ENCODE measurements at places on chromosomes 7 and 10.

GRCh38 chr7:101155303-101155702 is 1.0 kb downstream of the AP1S1 start:
- DNase-seq: no peak

- DNase-seq: no peak
Observed at GRCh38 chr10:62388328-62388727, 14.2 kb downstream of the ZNF365 start.

DNA sequence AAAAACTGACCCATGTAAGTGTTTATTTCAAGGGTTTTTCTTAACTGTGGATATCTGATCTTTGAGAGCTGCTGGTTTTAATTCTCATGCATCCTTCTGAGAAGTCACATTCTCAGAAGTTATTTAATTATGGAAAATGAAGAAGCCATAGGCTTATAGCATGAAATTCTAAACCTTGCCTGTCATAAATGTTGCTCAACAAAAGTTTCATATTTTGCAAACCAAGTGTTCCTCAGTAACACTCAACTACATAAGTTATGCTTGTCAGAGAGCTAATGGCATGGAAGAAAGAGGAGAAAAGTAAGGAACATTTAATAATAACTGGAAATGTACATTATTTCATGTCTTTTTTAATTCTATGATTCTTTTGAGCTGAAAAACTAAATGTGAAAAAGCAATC is 78.6 kb upstream of the MPP7 start:
- no peak for DNase-seq

- no peak for DNase-seq
Observed at GRCh38 chr7:89926701-89927100, 227.6 kb upstream of the STEAP1 start.

DNA sequence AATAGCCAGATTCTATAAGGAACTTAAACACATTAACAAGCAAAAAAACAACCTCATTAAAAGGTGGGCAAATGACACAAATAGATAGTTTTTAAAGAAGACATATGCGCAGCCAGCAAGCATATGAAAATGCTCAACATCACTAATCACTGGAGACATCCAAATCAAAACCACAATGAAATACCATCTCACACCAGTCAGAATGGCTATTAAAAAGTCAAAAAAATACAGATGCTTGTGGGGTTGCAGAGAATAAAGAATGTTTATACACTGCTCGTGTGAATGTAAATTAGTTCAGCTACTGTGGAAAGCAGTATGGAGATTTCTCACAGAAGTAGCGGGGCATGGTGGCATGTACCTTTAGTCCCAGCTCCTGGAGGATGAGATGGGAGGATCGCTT is 164.0 kb downstream of the CHRM2 start:
- no peak for DNase-seq

DNA sequence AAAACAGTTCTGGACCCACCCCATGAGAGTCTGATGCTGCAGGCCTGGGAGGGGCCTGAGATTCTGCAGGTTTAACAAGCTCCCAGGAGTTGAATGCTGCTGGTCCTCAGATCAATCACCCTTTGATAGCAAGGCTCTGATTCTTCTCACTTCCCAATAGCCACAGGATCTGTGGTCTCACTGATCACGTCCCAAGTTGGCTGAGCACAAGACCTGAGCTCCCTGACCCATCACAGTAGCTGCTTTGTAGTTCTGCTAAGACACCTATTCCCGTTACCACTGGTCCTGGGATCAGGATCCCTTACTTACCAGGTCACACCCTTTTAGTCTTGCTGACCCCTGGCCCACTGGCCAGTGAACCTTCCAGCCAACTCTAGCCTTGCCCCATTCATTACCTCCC is 372.8 kb downstream of the PHTF2 start:
- no peak for DNase-seq

- DNase-seq: no peak
Observed at GRCh38 chr7:111744501-111745155, 182.3 kb upstream of the IMMP2L start.

- no peak for DNase-seq
Observed at GRCh38 chr7:56086761-56087160, 6.0 kb downstream of the PHKG1 start.

DNA sequence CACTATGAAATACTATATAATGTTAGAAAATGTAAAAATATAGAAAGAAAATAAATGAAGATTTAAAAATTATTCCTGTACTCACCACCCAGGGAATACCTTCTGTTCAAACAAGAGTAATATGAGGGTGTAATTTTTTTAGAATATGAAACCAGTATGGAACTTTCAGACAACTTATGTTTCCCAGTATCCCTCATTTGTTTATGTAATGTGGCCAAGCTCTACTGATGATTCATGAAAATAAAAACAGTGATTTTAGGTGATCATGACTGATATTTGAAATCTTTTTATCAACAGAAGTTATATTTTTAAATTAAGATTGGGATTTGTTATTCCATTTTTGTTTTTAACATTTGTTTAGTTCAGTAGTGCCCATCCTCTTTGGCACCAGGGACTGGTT is 18.8 kb downstream of the SLK start:
- DNase-seq: no peak

DNA sequence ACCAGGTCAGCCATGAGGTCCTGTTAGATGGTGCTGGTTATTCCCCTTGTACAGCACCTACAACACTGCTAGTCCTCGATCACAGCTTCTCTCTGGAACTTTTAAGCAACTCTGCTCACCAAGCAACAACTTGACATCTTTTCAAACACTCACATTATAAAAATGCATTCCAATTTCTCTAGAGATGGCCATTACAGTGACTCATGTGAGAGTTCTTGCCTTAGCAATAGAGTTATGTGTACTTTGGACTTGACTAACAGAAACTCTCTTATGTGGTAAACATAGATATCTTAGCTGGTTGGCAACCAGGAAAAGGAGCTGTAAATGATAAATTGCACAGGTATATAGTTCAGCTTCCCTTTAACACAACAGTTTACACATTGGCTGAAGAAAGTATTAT is 122.2 kb downstream of the PDE1C start:
- no peak for DNase-seq

DNA sequence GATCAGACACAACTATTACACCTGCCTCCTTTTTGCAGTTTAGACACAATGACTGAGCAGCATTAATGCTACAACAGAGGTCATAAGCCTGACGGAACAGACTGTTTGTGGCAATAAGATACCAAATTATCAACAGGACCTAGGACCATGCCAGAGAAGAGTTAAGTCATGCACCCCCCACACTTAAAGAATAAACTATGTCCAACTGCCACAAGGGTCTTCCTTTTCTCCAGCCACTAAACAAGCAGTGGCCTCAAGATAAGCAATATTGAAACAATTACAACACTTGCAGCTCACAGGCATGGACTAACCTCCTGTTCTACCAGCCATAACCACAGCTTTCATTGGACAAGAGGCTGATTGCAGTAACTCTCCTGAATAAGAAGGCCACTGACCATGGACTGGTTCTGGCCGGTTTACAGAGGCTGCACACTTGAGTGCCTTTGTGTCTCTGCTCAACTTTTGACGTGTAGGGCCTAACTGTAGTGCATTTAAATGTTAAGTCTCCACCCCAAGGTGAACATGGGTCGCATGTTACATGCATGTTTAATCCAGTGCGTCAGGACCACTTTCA is 104.4 kb downstream of the STRA8 start:
- no peak for DNase-seq

DNA sequence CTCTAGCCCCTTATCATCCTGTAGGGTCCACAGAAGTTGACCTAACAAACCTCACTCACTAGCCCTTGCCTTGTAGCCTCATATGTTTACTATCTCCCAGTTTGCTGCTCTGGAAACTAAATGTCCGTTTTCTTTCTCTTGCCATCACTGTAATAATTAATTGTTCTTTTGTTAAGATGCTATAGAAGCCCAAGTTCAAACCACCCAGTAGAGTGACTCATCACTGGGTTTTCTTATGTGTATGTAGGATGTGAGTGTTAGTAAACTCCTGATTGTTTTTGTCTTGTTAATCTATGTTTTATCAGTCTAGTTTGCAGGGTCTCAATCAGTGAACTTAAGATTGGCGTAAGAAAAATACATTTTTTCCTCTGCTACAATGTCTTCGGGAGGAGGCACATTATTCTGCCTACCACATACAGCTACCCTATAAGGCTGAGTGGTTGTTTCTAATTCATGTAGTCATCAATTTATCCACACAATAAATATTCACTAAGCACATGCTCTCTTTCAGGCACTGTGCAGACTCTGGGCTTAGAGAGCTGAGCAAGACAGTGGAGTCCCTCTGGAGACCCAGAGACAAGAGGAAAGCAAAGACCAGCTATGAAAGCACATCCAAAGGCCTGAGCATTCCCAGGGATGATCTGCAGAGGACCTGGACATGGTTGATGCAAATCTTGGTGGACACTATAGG is 474.1 kb upstream of the AKR1E2 start:
- DNase-seq: no peak

DNA sequence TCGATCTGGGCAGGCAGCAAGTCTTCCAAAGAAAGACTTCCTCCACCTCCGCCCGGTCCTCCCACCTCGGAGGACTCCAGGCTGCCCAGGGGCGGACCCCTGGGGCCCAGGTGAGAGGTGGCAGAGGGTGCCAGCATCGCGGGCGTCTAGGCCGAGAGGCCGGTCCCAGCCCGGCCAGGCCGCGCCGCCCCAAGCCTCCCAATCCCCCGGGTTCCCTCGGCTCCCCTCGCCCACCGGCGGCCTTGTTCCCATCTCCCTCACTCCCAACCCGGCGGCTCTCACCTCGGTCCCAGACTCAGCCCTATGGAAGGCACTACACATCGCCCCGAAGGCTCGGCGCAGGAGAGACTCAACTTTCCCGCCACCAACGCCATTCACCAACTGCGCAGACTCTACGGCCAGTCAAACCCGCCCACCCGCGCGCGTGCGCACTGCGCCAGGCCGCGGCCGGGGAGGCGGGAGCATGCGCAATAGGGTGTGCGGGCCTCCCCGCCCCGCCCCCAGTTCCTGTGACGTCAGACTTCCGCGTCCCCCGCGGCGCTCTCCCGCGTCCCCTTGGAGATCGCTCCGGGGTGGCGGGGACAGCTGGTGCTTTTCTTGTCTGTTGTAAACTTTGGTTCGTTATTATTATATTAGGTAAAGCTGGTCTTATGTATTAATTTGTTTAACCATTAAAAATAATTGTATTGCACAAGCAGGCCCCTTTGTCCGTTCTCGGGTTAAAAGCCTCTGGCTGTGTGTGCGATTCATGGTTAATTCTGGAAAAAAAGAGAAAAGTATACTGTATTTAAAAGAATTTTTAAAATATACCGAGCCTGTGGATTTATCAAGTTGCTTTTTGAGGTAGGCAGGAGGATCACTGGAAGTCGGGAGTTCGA is at the start of gene XRCC2:
XRCC2 (minus strand) TSS at position 383 of the 878 bp plus-strand sequence; CDS start at position 321, 62 bp downstream.
- peak; percentile 96 for DNase-seq

DNA sequence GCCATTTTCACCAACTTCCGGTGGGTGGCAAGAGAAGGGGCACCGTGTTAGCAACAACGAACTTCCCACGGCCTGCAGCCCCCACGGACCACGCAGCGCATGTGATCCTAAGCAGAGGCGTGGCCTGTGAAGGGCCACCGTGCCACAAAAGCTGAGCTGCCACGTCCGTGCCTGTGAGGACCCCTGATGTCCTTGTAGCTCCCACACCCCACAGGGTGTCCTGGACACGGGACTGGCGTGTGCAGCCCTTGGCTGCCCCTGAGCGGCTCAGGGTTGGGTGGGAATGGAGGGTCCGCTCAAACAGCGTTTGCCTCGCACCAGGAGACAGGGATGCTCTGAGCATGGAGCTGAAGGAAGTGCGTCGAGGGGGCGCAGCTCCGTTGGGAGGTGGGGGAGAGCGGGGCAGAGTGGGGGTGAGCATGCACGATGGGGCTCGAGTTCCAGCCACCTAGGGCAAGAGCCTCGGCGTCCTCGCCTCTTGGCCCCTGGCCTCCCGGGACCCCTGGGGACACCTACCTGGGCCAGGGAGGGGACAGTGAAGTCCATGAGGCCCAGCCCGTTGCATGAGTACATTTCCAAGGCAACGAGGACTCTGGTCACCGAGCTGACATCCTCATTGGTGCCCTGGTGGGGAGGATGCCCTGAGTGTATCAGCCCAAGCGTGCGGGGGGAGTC is 33.6 kb downstream of the CFAP46 start:
- no peak for DNase-seq

- DNase-seq: no peak
Observed at GRCh38 chr7:48094861-48095293, 5.8 kb downstream of the UPP1 start.

DNA sequence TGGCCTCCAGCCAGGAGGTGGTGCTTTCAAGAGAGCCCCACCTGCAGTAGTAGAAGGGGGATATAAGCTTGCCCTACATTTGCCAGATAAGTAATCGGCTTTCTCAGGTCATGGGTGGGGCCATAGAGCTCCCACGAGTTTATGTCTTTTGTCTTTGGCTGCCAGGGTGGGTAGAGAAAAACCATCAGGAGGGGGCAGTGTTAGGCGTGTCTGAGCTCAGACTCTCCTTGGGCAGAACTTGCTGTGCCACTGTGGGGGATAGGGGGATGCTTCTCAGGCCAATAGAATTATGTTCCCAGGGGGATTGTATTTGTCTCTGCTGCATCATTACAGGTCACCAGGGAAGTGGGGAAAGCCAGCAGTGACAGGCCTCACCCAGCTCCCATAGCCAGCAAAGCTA is 12.3 kb upstream of the MRPS33 start:
- no peak for DNase-seq
